Activated naive CD8-positive, alpha-beta T cell treated with anti-CD3 and anti-CD28 coated beads for 36 hours (primary cell): ENCODE measurements at places on chromosomes 2 and 18. TPM values are rescaled to one million over a fixed set of nuclear protein-coding genes. Genes with fewer than 3 reads are reported as not detected.

GRCh38 chr2:120401275-120402066 is 55.5 kb downstream of the INHBB start:
- no peak for DNase-seq
- no peaks in the 10 kb centered on the region for H3K27me3 ChIP-seq
- no peak overlapping the region for H3K27ac ChIP-seq

GRCh38 chr18:36112302-36112701 is 16.8 kb downstream of the SLC39A6 start:
- no peaks in the 10 kb centered on the region for H3K4me1 ChIP-seq
- DNase-seq: no peak
- peaks cover 18% of the 10 kb centered on the region for H3K36me3 ChIP-seq
- no peak overlapping the region for H3K4me3 ChIP-seq

DNA sequence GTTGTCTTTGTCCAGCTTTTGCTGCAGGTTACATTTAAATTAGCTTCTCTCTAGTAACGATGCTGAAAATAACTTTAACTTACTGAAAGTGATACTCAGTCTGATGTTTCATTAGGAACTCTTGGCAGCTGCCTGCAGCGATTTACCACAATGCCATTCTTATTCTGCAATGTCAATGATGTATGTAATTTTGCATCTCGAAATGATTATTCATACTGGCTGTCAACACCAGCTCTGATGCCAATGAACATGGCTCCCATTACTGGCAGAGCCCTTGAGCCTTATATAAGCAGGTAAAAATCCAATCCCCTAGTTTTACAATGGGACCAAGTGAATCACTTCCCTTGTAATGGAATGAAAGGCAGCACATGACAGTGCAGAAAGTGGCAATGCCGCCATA is 16.3 kb upstream of the MFF start:
- no peaks in the 10 kb centered on the region for H3K36me3 ChIP-seq
- no peak for DNase-seq
- no peaks in the 10 kb centered on the region for H3K4me1 ChIP-seq
- H3K4me3 ChIP-seq: no peak overlapping the region
- H3K27me3 ChIP-seq: no peaks in the 10 kb centered on the region

DNA sequence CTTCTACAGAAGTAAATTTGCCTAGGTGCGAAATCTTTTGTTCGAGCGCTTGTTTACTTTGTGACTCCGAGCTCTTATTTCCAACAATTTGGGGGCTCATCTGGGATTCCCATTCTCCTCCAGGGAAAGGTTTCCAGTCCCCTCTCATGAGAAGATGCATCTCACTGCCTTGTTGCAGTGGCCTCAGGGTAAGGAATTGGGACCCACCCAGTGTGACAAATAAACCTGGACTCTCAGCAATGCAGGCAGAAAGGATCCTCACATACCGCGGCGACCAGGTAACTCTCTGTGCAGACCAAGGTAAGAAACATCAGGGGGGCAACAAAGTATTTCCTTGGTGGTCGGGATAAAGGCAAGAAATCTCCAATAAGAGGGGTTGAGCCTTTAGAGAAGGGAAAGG is 1169.3 kb downstream of the DSC3 start:
- no peak overlapping the region for H3K4me3 ChIP-seq
- H3K36me3 ChIP-seq: no peaks in the 10 kb centered on the region
- H3K27ac ChIP-seq: no peak overlapping the region
- H3K27me3 ChIP-seq: no peaks in the 10 kb centered on the region

GRCh38 chr2:219497495-219498279 is 1.0 kb upstream of the GMPPA start:
- peak overlapping the region; percentile 94 for H3K4me3 ChIP-seq
- DNase-seq: peak; percentile 22

GRCh38 chr2:135093193-135093592 is 41.1 kb downstream of the RAB3GAP1 start:
- H3K4me1 ChIP-seq: peaks cover 16% of the 10 kb centered on the region
- no peaks in the 10 kb centered on the region for H3K27me3 ChIP-seq
- no peak overlapping the region for H3K27ac ChIP-seq
- H3K36me3 ChIP-seq: peaks cover 41% of the 10 kb centered on the region
- no peak overlapping the region for H3K4me3 ChIP-seq
- DNase-seq: no peak

DNA sequence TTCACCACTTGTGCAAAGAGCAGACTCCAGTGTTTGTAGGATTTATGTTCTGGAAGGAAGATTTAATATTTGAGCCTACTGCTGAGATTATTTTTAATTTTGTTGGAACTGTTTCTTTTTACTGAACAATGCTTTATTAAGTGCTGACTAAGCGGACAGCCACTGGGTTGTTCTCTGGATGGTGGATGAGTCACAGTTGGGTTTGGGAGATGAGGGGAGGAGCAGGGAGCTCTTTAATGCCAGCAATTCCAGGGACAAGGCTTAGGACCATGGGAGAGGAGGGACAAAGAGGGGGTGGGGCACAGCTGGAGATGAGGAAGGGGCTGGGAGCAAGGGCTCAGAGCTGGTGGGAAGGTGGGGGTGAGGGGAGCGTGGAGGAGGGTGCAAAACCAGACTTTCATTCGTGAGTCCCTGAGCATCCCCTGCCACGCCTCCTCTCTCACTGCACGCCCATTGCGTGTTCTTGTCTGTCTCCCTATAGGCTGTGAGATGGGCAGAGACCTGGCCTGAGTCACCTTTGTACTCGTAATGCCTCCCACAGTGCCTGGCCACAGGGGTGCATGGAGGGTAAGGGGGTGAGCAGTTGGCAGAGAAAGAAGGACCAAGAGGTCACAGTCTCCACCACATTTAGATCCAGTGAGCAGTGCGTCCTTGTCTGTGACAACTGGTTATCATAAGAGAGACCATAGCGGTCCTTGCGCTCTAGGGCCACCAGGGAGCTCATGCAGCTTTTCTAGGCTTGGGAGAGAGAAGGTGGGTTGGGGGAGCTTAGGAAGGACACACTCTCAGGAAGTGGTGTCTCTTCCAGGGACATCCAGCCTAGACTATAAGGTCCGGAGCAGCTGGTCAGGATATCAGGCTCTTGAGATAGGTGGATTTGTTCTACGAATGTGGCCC is 18.4 kb downstream of the SLC4A3 start:
- peaks cover 65% of the 10 kb centered on the region for H3K27me3 ChIP-seq
- no peaks in the 10 kb centered on the region for H3K36me3 ChIP-seq
- peaks cover 7% of the 10 kb centered on the region for H3K4me1 ChIP-seq
- H3K4me3 ChIP-seq: no peak overlapping the region

DNA sequence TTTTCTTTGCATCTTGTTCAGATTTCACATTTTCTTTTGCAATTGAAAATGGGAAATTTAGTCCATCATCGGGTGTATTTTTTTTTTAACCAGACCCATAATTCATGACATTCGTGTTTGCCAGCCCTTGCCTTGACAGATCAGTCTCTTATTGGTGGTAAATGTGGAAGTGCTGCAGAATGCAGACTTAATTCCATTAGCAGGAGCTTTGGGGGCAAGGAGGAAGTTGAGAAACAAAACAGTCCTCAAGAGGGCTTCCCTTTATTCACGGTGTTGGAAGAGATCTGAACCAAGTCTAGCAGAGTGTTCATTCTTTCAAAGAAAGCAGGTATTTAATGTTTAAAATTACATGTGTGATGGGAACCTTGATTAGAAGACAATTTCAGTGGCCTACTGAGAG is 16.6 kb upstream of the RPE start:
- no peaks in the 10 kb centered on the region for H3K4me1 ChIP-seq
- H3K27me3 ChIP-seq: peaks cover 23% of the 10 kb centered on the region
- no peak overlapping the region for H3K4me3 ChIP-seq
- DNase-seq: no peak
- no peaks in the 10 kb centered on the region for H3K36me3 ChIP-seq
- H3K27ac ChIP-seq: no peak overlapping the region

DNA sequence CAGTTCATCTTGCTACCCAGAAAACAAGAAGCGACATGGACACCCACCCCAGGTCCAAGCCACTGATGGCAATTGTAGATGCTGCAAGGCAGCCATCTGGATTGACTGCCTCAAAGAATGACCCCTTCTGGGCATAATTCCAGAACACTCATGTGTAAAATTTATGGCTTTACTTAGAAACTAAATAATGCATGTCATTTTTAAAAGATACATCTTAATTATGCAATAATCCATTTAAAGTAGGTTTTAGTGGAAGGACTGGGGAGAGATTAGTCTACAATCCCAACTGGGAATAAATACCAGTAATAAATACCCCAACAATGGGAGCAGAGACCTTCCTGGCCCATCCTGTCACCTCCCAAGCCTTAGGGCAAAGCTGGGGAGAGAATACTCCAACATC is 247.7 kb downstream of the SS18 start:
- H3K36me3 ChIP-seq: no peaks in the 10 kb centered on the region
- peaks cover 12% of the 10 kb centered on the region for H3K27me3 ChIP-seq
- DNase-seq: no peak
- H3K4me3 ChIP-seq: no peak overlapping the region
- no peak overlapping the region for H3K27ac ChIP-seq
- no peaks in the 10 kb centered on the region for H3K4me1 ChIP-seq

- no peaks in the 10 kb centered on the region for H3K4me1 ChIP-seq
- DNase-seq: no peak
- no peak overlapping the region for H3K4me3 ChIP-seq
Measured at GRCh38 chr2:174051741-174052583, 86.8 kb upstream of the SP3 start.

GRCh38 chr18:14927701-14928100 is 179.7 kb downstream of the ANKRD30B start:
- H3K27me3 ChIP-seq: no peaks in the 10 kb centered on the region
- no peak overlapping the region for H3K4me3 ChIP-seq
- H3K27ac ChIP-seq: no peak overlapping the region
- no peak for DNase-seq

- H3K27me3 ChIP-seq: no peaks in the 10 kb centered on the region
- no peak overlapping the region for H3K27ac ChIP-seq
- H3K4me1 ChIP-seq: peaks cover 74% of the 10 kb centered on the region
- DNase-seq: no peak
- H3K4me3 ChIP-seq: no peak overlapping the region
Measured at GRCh38 chr2:134123332-134123731, 130.5 kb upstream of the MGAT5 start.

GRCh38 chr18:76463358-76463757 is 31.7 kb downstream of the ZNF516 start:
- H3K4me3 ChIP-seq: no peak overlapping the region
- no peaks in the 10 kb centered on the region for H3K27me3 ChIP-seq
- H3K36me3 ChIP-seq: no peaks in the 10 kb centered on the region
- H3K27ac ChIP-seq: no peak overlapping the region

DNA sequence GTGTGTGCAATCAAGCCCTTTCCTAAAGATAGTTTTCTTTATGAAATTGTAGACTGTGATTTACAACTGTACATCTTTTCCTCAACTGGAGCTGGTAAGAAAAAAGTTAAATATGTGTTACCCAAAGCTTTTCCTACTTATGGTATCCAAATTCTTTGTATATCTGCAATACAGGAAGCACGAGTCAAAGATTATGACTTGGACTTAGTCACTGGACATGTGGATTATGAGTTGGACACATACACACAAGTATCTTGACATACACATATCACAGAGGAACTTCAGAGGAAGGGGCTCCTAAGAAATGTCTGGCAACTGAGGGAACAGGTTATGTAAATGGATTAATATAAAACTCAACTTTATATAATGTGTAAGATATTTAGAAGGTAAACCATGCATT is 35.2 kb downstream of the PRELID3A start:
- peaks cover 2% of the 10 kb centered on the region for H3K4me1 ChIP-seq
- peaks cover 2% of the 10 kb centered on the region for H3K36me3 ChIP-seq
- no peaks in the 10 kb centered on the region for H3K27me3 ChIP-seq
- H3K4me3 ChIP-seq: no peak overlapping the region
- no peak for DNase-seq
- H3K27ac ChIP-seq: no peak overlapping the region

GRCh38 chr2:236813766-236814165 is 244.1 kb downstream of the ACKR3 start:
- H3K4me3 ChIP-seq: no peak overlapping the region
- H3K36me3 ChIP-seq: no peaks in the 10 kb centered on the region
- peaks cover 13% of the 10 kb centered on the region for H3K27me3 ChIP-seq
- H3K27ac ChIP-seq: no peak overlapping the region
- H3K4me1 ChIP-seq: no peaks in the 10 kb centered on the region

Gene CHAC2
- total RNA-seq: 28.0 TPM

Gene TXNDC9
- total RNA-seq: 31.7 TPM

Gene RAMP1
- 0.25 TPM for total RNA-seq

Gene CYBRD1
- total RNA-seq: 0.52 TPM

Gene LOXL3
- total RNA-seq: 1.9 TPM

Gene ARHGAP15
- 47.0 TPM for total RNA-seq

Gene MRO
- total RNA-seq: not detected

Gene ALPG
- total RNA-seq: not detected

Gene PXDN
- 2.1 TPM for total RNA-seq
